Sigmoid colon (tissue), 7 donors: ENCODE measurements at places on chromosomes 6 and 20.

GRCh38 chr20:3093861-3094361 is 9.4 kb upstream of the AVP start:
- H3K27me3 ChIP-seq, result peaks cover 36% of the 10 kb centered on the region

- H3K27me3 ChIP-seq, result no peaks in the 10 kb centered on the region
- no peak overlapping the region for H3K27ac ChIP-seq
- H3K4me1 ChIP-seq, result peaks cover 2% of the 10 kb centered on the region
- no peak overlapping the region for H3K4me3 ChIP-seq
- no peaks in the 10 kb centered on the region for H3K36me3 ChIP-seq
Observed at GRCh38 chr20:43949741-43950618, 35.3 kb downstream of the TOX2 start.

GRCh38 chr6:168078175-168078942 is 653 bp downstream of the FRMD1 start:
- no peaks in the 10 kb centered on the region for H3K36me3 ChIP-seq
- no peaks in the 10 kb centered on the region for H3K27me3 ChIP-seq
- no peaks in the 10 kb centered on the region for H3K4me1 ChIP-seq
- DNase-seq, result no peak
- no peak overlapping the region for H3K27ac ChIP-seq
- no peak overlapping the region for H3K4me3 ChIP-seq

DNA sequence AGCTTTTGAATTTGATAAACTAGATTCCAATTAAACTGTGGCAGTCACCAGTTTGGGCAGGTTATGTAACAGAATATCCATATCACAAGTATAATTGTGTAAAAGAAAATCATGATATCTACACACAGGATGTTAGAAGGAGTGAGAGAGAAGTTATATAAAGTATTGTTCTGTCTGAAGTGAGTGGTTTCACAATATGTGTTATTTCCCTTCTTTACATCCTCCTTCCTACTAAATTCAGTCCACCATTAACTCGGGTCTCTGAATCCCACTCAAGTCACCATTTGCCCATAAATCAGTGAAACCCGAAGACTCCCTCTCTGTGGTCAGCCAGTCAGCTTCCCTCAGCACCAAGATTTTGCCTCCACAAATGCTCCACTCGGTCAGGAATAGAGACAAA is 796 bp downstream of the HLA-DQB1 start:
- peaks cover 4% of the 10 kb centered on the region for H3K27me3 ChIP-seq
- no peaks in the 10 kb centered on the region for H3K4me1 ChIP-seq
- no peak overlapping the region for H3K27ac ChIP-seq

DNA sequence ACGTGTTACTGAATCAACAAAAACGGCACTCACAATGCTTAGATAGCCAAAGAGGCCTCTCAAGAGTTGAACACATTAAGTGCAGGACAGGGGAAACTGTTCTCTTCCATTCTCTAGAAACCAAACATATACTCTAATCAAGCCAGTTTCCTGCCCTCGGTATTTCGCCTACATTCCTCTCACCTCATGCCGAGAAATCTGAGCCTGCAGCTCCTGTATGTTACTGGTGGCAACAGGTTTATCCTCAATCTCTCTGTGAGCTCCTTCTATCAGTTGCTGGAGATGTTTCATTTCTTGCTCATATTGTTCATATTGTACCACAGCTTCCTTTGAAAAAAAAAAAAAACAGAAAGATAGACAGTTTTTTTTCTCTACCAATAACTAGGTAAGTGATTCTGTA is 328.9 kb downstream of the SYNE1 start:
- no peaks in the 10 kb centered on the region for H3K27me3 ChIP-seq
- peaks cover 90% of the 10 kb centered on the region for H3K36me3 ChIP-seq
- no peak overlapping the region for H3K4me3 ChIP-seq
- no peak for DNase-seq
- no peak overlapping the region for H3K27ac ChIP-seq

DNA sequence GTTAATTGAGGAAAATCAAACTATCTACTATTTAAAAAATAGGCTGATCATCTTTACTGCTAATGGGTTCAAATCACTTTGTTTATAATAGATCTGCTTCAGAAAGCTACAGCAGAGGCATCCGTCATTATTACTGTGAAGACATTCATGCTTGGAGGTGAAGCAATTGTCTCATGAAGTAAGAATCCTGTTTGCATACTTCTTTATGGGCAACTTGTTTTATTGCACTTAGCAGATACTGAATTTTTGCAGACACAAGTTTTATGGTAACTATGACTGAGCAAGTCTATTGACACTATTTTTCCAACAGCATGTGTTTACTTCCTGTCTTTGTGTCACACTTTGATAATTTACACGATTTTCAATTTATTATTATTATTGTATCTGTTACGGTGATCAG is 573.9 kb downstream of the RFPL4B start:
- DNase-seq, result no peak
- H3K4me3 ChIP-seq, result no peak overlapping the region
- H3K4me1 ChIP-seq, result no peaks in the 10 kb centered on the region
- no peak overlapping the region for H3K27ac ChIP-seq

DNA sequence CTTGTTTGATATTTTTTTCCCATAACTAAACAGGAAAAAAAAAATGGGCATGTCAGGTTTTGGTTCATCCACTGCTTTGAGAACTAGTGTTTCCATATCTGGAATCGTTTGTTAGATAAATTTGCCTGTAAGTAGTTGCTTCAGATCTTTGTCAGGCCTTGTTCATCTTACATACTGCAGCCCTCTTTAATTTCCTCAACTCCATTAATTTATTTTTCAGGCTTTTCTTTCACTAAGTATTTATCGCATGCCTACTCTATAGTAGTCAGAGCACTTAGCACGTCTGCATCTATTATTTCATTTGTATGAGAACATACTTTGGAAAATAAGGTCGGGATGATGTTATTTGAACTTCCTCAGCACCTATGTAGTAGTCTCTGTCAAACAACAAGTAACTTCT is 80.9 kb downstream of the CAP2 start:
- no peak for DNase-seq
- no peak overlapping the region for H3K4me3 ChIP-seq
- H3K27me3 ChIP-seq, result no peaks in the 10 kb centered on the region

GRCh38 chr6:41675176-41675775 is 37.0 kb downstream of the MDFI start:
- no peak overlapping the region for H3K27ac ChIP-seq
- no peaks in the 10 kb centered on the region for H3K36me3 ChIP-seq
- DNase-seq, result no peak
- no peaks in the 10 kb centered on the region for H3K27me3 ChIP-seq
- no peaks in the 10 kb centered on the region for H3K4me1 ChIP-seq
- H3K4me3 ChIP-seq, result no peak overlapping the region

GRCh38 chr6:80519811-80520594 is 413.5 kb downstream of the BCKDHB start:
- H3K36me3 ChIP-seq, result no peaks in the 10 kb centered on the region
- no peak overlapping the region for H3K27ac ChIP-seq
- H3K27me3 ChIP-seq, result no peaks in the 10 kb centered on the region
- no peak for DNase-seq
- no peak overlapping the region for H3K4me3 ChIP-seq

GRCh38 chr6:6239598-6240581 is 80.6 kb downstream of the F13A1 start:
- no peaks in the 10 kb centered on the region for H3K27me3 ChIP-seq
- no peak for DNase-seq
- H3K4me3 ChIP-seq, result no peak overlapping the region
- no peaks in the 10 kb centered on the region for H3K36me3 ChIP-seq
- H3K4me1 ChIP-seq, result no peaks in the 10 kb centered on the region
- H3K27ac ChIP-seq, result no peak overlapping the region

- peak overlapping the region; percentile 87 for H3K27ac ChIP-seq
- H3K4me1 ChIP-seq, result peaks cover 9% of the 10 kb centered on the region
- no peaks in the 10 kb centered on the region for H3K36me3 ChIP-seq
- H3K4me3 ChIP-seq, result peak overlapping the region; percentile 87
- no peaks in the 10 kb centered on the region for H3K27me3 ChIP-seq
Observed at GRCh38 chr6:8064638-8065518, 689 bp upstream of the BLOC1S5 start.

DNA sequence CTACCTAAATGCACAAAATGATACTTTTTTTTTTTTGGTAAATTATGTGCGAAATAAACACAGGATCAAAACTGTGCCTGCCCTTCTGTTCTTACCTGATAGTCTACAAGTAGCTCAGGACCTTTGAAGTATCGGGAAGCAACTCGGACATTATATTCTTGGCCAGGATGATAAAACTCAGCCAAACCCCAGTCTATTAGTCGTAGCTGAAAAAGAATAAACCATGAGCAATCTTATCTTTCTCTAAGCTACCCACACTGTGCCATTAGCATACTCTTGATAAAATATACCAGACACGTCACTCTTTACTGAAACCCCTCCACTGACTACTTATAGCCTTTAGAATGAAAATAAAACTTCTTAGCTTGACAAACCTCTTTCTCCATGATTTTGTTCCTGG is 29.8 kb upstream of the TBC1D20 start:
- peaks cover 97% of the 10 kb centered on the region for H3K36me3 ChIP-seq
- no peak overlapping the region for H3K4me3 ChIP-seq
- no peaks in the 10 kb centered on the region for H3K4me1 ChIP-seq
- no peak overlapping the region for H3K27ac ChIP-seq
- DNase-seq, result no peak

DNA sequence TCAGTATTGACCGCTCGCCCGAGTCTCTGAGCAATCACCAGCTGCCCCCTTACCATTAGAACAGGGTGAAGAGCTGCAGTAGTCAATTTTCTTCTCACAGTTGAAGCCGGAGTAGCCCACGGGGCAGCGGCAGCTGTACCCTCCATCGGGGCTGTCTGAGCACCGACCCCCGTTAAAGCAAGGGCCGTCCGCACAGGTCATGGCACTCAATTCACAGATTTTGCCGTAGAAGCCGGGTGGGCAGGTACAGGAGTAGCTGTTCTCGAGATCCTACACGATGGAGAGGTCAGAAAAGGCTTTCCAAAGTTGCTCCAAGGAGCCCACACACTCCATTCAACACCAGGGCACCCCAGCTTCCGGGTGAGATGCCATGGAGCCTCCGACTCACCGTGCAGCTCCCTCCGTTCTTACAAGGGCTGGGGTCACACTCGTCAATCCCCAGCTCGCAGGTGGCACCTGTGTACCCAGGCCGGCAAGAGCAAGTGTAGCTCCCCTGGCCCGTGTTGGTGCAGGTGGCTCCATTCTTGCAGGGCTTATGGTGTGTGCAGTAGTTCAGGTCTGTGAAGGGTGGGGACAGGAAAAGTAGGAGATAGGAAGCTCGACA is 5.9 kb downstream of the DLL1 start:
- no peak overlapping the region for H3K27ac ChIP-seq
- H3K27me3 ChIP-seq, result peaks cover 36% of the 10 kb centered on the region
- H3K4me1 ChIP-seq, result no peaks in the 10 kb centered on the region
- H3K4me3 ChIP-seq, result no peak overlapping the region

GRCh38 chr6:113819169-113819830 is 37.8 kb upstream of the MARCKS start:
- no peaks in the 10 kb centered on the region for H3K27me3 ChIP-seq
- no peaks in the 10 kb centered on the region for H3K4me1 ChIP-seq
- DNase-seq, result no peak
- peak overlapping the region; percentile 52 for H3K27ac ChIP-seq

GRCh38 chr6:100881707-100882040 is 545 bp upstream of the ASCC3 start:
- no peak for DNase-seq
- no peaks in the 10 kb centered on the region for H3K36me3 ChIP-seq
- peaks cover 33% of the 10 kb centered on the region for H3K4me1 ChIP-seq
- H3K27ac ChIP-seq, result peak overlapping the region; percentile 82

GRCh38 chr6:101163611-101164010 is 229.9 kb upstream of the GRIK2 start:
- no peak overlapping the region for H3K4me3 ChIP-seq
- H3K27ac ChIP-seq, result no peak overlapping the region
- no peak for DNase-seq
- H3K27me3 ChIP-seq, result no peaks in the 10 kb centered on the region
- no peaks in the 10 kb centered on the region for H3K36me3 ChIP-seq
- no peaks in the 10 kb centered on the region for H3K4me1 ChIP-seq

DNA sequence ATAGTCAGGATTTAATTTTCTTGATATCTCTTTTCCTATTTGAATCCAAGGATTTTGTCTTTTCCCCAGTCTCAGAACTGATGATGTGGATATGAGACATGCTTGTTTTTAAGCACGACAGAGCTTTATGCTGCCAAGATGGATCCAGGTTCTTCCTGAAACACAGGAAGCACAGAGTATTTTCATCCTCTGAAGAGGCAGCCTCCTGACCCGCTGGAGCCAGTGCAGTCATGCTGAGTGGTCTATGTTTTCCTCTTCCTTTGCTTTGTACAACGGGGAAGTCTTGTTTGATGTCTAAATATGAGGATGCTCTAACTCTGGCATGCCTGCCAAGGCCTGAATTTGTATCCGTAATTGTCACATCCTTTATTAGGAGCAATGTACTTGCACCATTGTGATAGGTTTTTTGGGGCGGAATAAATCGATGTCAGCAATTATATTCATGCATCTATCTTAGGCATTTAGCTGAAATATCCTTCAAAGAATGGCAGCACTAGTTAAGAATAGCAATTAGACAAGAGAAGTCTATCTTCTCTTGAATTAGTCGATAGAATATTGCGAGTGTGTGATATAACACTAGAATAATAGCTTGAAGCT is 407.1 kb upstream of the JAG1 start:
- H3K4me1 ChIP-seq, result no peaks in the 10 kb centered on the region
- no peak overlapping the region for H3K27ac ChIP-seq
- H3K27me3 ChIP-seq, result no peaks in the 10 kb centered on the region
- H3K4me3 ChIP-seq, result no peak overlapping the region
- no peak for DNase-seq

DNA sequence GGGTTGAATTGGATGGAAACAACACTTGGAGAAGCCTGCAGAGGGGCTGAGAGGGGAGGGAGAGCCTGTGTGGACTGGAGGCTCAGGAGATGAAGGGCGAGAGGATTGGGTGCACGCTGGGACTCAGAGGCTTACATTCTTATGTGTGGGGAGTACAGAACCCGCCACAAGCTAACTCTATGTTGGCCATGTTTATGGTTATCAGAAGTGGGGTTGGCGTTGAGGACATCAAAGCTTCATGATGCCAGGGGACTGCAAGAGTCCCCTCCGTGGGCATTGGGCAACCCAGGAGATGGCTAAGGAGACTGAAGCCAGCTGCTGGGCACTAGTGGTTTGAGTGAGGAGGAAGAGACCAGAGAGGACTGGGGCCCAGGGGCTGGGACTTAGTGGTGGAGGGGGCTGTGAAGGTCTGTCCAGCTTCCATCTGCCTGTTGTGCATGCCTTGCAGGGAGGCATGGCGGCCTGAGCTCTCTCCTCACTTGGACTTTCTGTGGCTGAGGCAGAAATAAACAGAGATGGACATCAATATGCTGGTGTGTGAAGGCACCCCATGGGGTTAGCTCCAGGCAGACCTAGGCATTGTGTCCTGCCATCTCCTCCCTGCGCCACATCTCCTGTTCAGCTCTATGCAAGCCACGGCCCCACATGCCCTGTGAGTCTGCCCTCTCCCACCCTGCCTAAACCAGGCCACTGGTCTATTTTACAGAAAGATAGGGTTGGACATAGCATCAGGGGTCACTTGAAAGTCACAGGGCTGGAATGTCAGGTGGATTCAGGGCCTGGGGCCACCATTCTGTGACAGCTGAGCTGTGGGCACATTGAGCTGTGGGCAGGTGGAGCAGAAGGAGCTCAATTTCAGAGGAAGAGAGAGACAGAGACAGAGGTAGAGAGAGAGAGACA is 61.6 kb downstream of the PHACTR3 start:
- H3K4me3 ChIP-seq, result no peak overlapping the region
- H3K27me3 ChIP-seq, result no peaks in the 10 kb centered on the region
- H3K4me1 ChIP-seq, result no peaks in the 10 kb centered on the region
- no peak overlapping the region for H3K27ac ChIP-seq
- DNase-seq, result no peak

- no peaks in the 10 kb centered on the region for H3K27me3 ChIP-seq
- H3K27ac ChIP-seq, result no peak overlapping the region
- H3K4me1 ChIP-seq, result no peaks in the 10 kb centered on the region
Observed at GRCh38 chr20:6558341-6558740, 209.1 kb upstream of the BMP2 start.
